ENCODE measurements at places on chromosomes 6 and 20.

DNA sequence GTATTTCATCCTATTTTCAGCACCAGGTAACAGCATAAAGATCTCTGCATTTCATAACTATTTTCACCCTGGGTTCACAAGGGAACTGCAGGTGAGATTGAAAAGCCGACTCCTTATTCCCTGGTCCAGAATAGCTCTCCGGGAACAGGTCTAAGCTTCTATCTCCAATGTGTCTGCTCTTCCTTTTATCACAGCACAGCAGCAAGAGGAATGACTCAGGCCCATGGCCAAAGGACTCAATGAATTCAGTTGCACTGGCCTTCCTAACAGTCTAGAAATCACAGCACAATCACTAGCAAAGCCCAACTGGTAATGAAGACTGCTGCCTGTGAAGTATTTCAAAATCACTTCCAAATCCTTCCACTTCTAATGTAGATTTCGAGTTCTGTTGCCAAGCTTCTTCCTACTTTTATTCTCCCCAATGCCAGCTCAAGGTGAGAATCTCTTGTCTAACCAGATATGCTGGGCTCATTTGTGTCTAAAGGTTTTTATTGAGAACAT is 30.7 kb downstream of the HMGN3 start:
- DNase-seq, result no peak

DNA sequence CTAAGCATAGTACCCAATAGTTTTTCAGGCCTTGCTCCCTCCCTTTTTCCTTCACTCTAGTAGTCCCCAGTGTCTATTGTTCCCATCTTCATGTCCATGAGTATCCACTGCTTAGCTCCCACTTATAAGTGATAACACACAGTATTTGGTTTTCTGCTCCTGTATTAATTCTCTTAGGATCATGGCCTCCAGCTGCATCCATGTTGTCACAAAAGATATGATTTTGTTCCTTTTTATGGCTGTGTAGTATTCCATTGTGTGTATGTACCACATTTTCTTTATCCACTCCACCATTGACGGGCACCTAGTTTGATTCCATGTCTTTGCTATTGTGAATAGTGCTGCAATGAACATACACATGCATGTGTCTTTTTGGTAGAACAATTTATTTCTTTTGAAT is 102.9 kb downstream of the FAXC start:
- no peak for DNase-seq

DNA sequence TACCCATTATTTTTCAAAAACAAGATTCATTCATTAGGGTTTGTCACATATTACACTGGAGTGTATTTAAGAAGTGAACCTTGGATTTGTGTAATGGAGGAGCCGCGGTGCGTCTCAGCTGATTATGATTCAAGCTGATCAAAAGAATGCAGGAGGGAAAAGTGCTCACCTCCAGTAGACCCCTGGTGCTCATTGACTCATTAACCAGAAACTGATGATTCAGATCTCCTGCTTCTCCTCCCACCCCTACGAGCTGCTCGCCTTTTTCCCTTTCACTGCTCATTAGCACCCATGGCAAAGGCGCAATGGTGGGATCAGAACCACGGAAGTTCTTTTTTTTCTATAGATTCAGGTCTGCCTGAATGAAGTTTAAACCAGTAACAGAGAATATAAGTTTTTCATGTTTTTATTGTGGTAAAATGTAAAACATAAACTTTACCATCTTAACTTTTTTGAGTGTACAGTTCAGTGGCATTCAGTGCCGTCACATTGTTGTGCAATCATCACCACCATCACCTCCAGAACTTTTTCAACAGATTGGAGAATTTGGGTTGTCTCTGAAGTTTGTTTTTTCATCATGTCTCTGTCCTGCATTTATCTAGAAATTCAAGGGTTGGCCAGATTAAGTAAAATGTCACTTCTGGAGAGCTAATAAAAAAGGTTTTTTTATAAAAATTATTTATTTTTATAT is 101.6 kb downstream of the LINC00237 start:
- no peak for DNase-seq

- DNase-seq, result no peak
Observed at GRCh38 chr6:150312844-150313584, 55.8 kb upstream of the IYD start.

GRCh38 chr6:150806790-150807189 is 58.7 kb upstream of the MTHFD1L start:
- no peak for DNase-seq

DNA sequence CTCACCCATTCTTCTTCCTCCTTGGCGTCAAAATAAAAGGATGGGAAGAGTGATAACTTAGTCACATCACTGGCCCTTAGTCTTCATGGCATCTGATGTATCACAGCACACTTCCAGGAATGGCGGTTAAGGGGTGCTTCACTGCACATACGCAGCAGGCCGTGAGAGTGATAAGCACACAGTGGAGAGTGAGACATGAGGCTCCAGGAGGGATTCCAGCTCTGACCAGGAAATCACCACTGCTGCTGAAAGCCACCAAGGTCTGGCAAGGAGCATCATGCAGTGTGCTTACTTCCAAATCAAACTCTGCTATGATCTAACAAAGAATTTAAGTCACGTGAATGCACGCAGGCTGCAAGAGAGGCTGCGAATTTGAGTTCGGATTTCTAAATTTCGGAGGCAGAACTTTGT is 62.4 kb downstream of the ARID1B start:
- DNase-seq, result no peak

GRCh38 chr6:25179051-25179778 is 100.0 kb upstream of the CARMIL1 start:
- no peak for DNase-seq

DNA sequence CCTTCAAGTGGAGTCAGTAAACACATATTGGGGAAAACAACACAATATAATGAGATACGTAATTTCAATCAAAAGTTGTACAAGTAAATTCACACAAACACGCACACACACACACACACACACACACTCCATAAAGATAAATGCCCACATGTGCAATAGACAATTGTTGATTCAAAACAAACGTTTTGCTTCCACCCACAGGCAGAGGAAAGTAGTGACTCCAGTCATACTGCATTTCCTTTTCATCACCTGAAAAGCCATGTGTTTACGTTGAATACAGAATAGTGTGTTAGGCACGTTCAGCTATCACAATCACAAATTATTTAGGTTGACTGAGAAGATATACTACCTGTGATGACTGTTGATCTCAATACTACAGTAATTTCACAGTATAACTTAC is 443.8 kb upstream of the MANEA start:
- DNase-seq, result no peak

- DNase-seq, result no peak
Observed at GRCh38 chr20:3741836-3742458, 9.5 kb downstream of the HSPA12B start.

DNA sequence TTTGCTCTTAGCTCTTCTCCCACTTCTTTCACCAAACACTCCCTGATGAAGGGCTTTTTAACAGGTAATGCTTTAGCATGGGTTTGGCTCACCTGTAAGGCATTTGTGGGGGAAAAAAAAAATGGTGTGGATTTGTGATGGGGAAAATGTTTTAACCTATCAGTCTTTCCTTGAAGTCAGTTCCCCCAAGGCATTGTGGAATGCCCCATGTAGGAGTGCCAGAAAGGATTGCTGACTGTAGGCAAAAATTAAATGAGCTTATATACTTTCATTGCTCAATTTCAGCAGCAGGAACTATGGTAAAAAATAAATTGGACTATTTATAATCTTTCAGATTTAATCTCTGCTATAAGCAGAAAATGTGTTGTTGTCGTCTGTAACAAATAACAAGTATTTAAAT is 10.6 kb upstream of the SASH1 start:
- DNase-seq, result no peak

DNA sequence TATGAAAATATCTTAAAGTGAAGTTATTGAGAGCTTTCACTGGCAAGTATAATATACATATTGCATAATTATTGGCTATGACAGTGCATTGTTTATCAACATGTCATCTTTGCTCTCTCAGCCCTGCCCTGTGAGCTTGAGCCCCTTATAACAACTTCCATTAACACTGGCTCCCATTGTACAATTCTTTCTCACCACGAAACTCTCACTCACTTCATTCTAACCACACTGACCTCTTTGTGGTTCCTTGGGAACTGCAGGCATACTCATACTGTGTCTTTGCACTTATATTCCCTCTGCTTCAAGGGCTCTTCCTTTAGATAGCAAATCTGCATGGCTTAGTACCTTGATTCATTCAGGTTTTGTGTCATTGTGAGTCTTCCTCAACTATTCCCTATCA is 411.8 kb downstream of the CDKAL1 start:
- peak; percentile 13 for DNase-seq

GRCh38 chr6:135505648-135506047 is 8.1 kb upstream of the AHI1 start:
- DNase-seq, result no peak

DNA sequence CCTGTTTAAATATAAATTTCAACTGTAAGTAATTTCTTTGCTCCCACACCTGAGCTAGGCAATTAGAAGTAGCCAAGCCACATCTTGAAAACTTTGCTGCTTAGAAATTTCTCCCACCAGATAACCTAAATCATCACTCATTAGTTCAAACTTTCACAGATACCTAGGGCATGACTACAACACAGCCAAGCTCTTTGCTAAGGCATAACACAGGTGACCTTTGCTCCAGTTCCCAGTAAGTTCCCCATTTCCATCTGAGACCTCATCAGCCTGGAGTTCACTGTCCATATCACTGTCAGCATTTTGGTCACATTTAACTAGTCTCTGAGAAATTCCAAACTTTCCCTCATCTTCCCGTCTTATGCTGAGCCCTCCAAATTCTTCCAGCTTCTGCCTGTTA is 79.8 kb upstream of the OPRM1 start:
- DNase-seq, result no peak
